ENCODE measurements at places on chromosomes 3 and 15. TPM values are rescaled to one million over a fixed set of nuclear protein-coding genes. Genes with fewer than 3 reads are reported as not detected.

The MORC1 gene
- not detected for polyA plus RNA-seq

The TNFSF10 gene
- polyA plus RNA-seq: 78.6 TPM

The CCK gene
- 0.41 TPM for polyA plus RNA-seq

GRCh38 chr15:36527235-36528162, 51.9 kb upstream of the CDIN1 start:
- H3K4me1 ChIP-seq: no peaks in the 10 kb centered on the region
- H3K27me3 ChIP-seq: no peaks in the 10 kb centered on the region
- DNase-seq: no peak

DNA sequence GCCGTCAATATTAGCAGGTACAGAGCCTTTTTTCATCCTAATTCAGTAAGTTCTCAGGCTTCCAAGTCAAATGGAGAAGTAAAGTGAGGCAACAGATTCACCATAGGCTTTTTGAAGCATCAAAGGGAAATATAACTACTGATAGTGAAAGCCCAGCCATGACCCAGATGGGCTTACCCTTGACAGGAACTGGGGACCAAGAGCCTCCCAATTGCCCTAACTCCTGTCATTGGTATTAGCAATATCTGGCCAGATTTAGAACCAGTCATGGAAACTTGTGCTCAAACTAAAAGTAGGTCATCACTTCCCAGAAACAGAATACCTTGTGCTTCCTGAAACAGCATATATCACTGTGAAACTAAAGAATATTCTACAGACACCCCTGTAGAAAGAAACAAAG, 33.0 kb downstream of the NME9 start:
- H3K27me3 ChIP-seq: no peaks in the 10 kb centered on the region
- no peak overlapping the region for H3K4me3 ChIP-seq
- DNase-seq: no peak
- no peak overlapping the region for H3K27ac ChIP-seq

DNA sequence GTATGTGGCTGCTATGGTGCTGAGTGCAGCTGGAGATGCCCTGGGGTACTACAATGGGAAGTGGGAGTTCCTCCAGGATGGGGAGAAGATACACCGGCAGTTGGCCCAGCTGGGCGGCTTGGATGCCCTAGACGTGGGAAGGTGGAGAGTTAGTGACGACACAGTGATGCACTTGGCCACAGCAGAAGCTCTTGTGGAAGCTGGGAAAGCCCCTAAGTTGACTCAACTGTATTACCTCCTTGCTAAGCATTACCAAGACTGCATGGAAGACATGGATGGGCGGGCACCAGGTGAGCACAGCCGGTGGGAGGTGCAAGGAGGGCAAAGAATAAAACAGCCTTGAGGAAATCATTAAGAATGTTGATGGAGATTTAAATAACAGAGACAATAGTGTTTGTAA, 2.9 kb downstream of the ADPRH start:
- H3K36me3 ChIP-seq: no peaks in the 10 kb centered on the region
- H3K27ac ChIP-seq: no peak overlapping the region
- DNase-seq: no peak
- H3K27me3 ChIP-seq: no peaks in the 10 kb centered on the region

DNA sequence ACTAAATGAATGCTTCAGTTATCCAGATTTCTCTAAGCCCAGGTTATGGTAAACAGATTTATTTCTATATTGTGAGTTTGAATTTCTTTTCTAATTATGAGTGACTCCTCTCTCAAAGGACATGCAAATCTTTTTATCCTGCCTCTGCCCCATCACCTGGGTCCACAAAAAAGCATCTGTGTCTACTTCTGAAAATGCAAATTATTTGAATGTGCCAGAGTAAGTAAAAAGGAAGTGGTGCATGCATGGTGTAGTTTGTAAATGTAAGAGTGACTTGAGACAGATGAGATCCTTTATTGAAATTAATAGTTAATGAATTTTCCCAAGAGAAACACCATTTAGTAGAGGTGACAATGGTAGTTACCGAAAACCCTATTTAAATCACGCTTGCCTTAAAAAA, 26.9 kb downstream of the MCTP2 start:
- DNase-seq: no peak
- H3K27ac ChIP-seq: no peak overlapping the region
- H3K4me1 ChIP-seq: no peaks in the 10 kb centered on the region
- H3K27me3 ChIP-seq: no peaks in the 10 kb centered on the region
- no peaks in the 10 kb centered on the region for H3K36me3 ChIP-seq

DNA sequence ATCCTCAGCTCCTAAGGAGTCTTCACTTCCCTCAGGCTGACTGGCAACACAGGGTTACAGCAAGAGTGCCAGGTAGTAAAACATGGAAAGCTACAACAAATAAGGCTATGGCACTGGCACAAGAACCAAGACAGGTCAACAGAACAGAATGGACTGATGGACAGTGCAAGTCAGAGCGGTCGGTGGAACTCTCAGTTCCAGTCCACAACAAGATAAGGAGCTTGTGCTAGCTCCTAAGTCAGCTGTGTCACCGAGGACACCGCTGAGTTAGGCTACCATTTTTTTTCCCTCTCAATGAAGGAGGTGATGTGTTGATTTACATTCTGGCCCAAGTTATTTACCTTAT, 55.9 kb upstream of the LIMD1 start:
- H3K27ac ChIP-seq: peak overlapping the region; percentile 86
- DNase-seq: no peak
- no peak overlapping the region for H3K4me3 ChIP-seq
- H3K36me3 ChIP-seq: peaks cover 2% of the 10 kb centered on the region

GRCh38 chr3:14689247-14689980, 14.5 kb downstream of the C3orf20 start:
- no peak overlapping the region for H3K27ac ChIP-seq
- H3K27me3 ChIP-seq: no peaks in the 10 kb centered on the region
- H3K4me3 ChIP-seq: no peak overlapping the region

GRCh38 chr3:43181202-43181821, 75.4 kb upstream of the POMGNT2 start:
- no peak for DNase-seq
- no peak overlapping the region for H3K27ac ChIP-seq
- H3K4me3 ChIP-seq: no peak overlapping the region
- no peaks in the 10 kb centered on the region for H3K4me1 ChIP-seq
- H3K27me3 ChIP-seq: no peaks in the 10 kb centered on the region

DNA sequence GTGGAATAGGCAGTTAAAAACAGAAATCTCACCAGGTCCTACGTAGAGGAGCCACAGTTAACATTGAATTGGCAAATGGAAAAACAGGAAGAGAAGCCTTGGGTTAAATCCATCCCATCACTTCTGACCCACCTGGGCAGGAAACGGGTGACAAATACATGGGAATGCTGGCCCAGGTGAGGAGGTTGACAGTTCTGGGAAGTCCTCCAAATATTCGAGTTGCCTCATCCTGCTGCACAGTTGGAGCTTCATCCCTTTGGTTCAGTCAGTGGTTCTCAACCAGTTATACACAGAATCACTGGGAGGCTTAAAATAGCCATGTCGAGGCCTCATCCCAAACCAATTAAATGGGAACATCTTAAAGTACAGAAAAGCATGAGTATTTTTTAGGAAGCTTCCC, 5.3 kb downstream of the MYZAP start:
- DNase-seq: peak; percentile 43
- H3K4me3 ChIP-seq: no peak overlapping the region
- peaks cover 6% of the 10 kb centered on the region for H3K4me1 ChIP-seq
- H3K36me3 ChIP-seq: no peaks in the 10 kb centered on the region
- H3K27me3 ChIP-seq: no peaks in the 10 kb centered on the region
- peak overlapping the region; percentile 99 for H3K27ac ChIP-seq

- H3K27me3 ChIP-seq: no peaks in the 10 kb centered on the region
- peak; percentile 70 for DNase-seq
- H3K27ac ChIP-seq: peak overlapping the region; percentile 41
- no peaks in the 10 kb centered on the region for H3K36me3 ChIP-seq
- no peak overlapping the region for H3K4me3 ChIP-seq
Measured at GRCh38 chr15:62545467-62546227, 380.6 kb upstream of the C2CD4B start.

DNA sequence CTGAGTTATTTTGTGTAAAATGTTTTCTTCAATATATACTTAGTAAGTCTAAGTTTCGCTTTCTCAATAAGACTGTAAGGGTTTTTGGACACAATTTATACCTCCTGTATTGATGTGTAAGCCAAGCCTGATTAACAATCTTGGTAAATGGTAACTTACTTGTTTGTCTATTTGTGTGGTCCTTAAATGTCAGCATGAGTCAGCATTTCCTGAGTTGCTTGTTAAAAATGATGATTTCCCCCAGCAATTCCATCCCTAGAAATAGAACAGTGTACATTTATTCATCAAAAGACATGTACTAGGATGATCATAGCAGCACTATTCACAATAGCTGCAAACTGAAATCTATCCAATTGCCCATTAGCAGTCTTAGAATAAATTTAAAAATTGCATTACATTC, 53.4 kb upstream of the LRIG1 start:
- no peaks in the 10 kb centered on the region for H3K27me3 ChIP-seq
- no peaks in the 10 kb centered on the region for H3K4me1 ChIP-seq
- no peaks in the 10 kb centered on the region for H3K36me3 ChIP-seq
- no peak overlapping the region for H3K4me3 ChIP-seq
- no peak overlapping the region for H3K27ac ChIP-seq

DNA sequence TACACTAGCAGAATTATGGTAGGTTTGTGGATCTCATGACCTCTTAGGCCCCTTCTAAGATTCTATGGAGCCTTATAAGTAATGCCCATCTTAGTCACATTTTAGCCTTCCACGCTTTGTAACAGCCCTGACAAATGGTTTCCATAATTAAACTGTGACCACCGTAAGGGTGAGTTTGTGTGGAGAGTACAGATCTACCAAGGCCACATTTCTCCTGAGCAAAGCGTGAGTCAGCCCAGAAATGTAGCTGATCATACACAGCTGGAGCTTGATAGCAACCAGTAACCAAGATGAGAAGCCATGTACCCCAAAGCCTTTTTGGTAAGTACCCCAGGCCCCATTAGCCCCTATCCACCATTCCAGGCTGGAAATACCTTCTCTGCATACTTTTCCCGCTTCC, 31.7 kb downstream of the CHAC1 start:
- no peak overlapping the region for H3K4me3 ChIP-seq
- H3K27ac ChIP-seq: no peak overlapping the region
- no peaks in the 10 kb centered on the region for H3K27me3 ChIP-seq
- no peak for DNase-seq
- H3K36me3 ChIP-seq: peaks cover 60% of the 10 kb centered on the region

GRCh38 chr3:30227571-30228301, 378.7 kb upstream of the TGFBR2 start:
- no peaks in the 10 kb centered on the region for H3K4me1 ChIP-seq
- peak; percentile 5 for DNase-seq
- no peak overlapping the region for H3K4me3 ChIP-seq
- no peaks in the 10 kb centered on the region for H3K27me3 ChIP-seq
- no peaks in the 10 kb centered on the region for H3K36me3 ChIP-seq

- H3K27ac ChIP-seq: no peak overlapping the region
- H3K4me1 ChIP-seq: no peaks in the 10 kb centered on the region
- no peaks in the 10 kb centered on the region for H3K27me3 ChIP-seq
- DNase-seq: peak; percentile 1
Measured at GRCh38 chr15:72751751-72752455, 31.7 kb downstream of the ADPGK start.

DNA sequence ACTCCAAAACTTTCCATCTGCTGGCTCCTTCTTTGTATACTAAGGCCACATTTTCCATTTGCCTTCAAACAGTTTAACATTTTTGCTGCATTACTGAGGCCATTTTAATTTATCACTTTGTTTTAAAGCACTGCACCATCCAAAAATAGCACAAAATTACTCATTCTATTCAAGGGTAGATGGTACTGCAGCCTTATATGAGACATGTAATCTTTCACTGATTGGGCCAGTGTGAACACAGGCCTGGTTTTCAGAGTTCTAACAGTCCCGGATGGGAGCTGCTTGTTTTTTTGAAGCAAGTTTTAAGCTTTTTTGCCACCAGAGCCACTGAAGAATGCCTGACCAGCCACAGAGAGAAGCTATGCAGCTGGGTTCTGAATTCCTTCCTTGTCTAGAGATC, 172.3 kb upstream of the TSC22D2 start:
- H3K27me3 ChIP-seq: no peaks in the 10 kb centered on the region
- no peak for DNase-seq
- peaks cover 18% of the 10 kb centered on the region for H3K4me1 ChIP-seq
- H3K27ac ChIP-seq: no peak overlapping the region
- no peak overlapping the region for H3K4me3 ChIP-seq

GRCh38 chr3:1532935-1533606, 440.2 kb downstream of the CNTN6 start:
- no peaks in the 10 kb centered on the region for H3K36me3 ChIP-seq
- DNase-seq: no peak
- H3K4me3 ChIP-seq: no peak overlapping the region

DNA sequence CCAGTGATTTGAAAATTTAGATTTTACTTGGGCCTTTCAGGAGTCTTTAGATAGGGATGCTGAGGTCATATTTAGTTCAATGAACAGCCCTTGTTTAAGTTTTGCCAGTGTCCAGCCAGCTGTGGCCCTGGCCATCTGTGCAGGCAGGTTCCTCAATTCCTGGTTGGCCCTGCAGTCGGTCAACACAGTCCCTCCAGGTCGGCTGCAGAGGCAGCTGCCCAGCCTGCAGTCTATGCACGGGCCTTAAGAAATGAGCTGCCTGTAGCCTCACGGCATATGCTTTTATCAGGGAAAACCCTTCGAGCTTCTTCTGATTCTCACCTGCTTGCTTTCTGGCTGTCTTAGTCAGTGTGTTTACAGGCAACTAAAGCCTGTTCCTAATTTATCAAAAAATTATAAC, 199.2 kb upstream of the TPM1 start:
- H3K36me3 ChIP-seq: peaks cover 13% of the 10 kb centered on the region
- no peaks in the 10 kb centered on the region for H3K27me3 ChIP-seq
- no peak for DNase-seq
- no peak overlapping the region for H3K4me3 ChIP-seq

All from lung (tissue), 17 donors.